Nephron progenitor cell (in vitro differentiated cells): ENCODE measurements at places on chromosomes 7 and 10.

DNA sequence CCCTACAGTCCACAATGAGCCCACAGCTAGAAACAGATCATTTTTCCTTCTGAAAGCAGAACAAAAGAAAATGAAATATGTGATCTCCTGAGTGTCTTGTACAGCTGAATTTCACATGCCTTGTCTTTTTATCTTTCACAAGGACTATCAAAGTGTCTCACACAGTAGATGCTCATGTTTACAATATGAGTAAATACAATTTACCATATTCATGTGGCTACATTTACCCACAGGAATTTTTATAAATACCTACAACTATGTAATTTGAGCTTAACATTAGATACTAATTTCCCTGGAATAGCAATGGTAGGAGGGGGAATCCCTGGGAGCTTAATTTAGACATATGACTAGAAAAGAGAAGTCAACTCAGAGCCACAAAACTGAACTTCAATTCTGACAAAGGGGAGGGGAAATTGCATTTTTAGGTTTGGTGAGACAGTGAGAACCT lies 186.2 kb downstream of the MACC1 start:
- no peak for DNase-seq

DNA sequence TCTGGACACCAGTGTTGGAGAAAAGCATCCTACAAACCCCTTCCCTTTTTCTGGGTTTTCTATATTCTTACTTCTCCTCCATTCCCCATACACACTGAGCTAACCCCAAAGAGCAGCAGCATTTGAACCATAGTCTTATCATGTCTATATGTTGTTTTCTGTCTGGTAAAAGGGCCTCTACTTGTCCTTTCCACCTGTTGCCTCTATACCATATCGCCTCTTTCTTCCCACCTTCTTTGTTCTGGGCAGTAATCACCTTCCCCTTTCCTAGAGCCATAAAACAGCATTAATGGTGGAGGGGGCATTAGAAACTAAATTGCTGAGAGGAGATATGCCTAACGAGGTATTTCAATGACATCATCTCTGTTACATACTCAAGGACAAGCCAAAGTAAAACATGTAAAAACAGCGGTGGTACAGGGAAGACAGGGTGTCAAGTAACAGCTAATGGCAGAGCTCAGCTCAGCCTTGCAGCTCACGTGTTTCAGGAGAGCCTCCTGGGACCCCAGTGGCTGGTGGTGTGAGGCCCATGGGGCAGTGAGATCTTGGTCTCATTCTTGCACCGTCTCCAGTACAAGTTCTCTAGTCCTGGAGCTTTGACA lies 20.6 kb downstream of the NPY start:
- DNase-seq: peak; percentile 20

DNA sequence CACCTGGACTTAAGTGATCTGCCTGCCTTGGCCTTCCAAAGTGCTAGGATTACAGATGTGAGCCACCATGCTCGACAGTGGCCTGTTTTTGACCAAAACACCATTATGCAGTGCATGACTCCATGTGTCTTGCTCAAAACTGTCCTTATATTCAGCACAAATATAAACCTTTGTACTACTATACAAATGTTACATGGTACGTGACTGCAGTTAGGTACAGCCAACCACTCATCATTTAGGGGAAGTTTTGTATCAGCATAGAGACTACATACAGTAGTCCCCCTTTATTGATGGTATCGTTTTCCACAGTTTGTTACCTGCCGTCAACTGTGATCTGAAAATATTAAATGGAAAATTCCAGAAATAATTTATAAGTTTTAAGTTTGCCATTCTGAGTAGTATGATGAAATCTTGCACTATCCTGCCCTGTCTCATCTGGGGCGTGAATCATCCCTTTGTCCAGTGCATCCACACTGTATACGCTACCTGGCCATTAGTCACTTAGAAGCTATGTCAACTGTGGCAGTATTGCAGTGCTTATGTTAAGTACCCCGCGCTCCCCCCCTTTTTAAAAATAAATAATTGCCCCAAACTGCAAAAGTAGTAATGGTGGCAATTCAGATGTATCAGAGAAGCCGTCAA lies 23.3 kb upstream of the ZNF282 start:
- DNase-seq: no peak

- DNase-seq: no peak
Measured at GRCh38 chr7:103373866-103374643, 26.6 kb downstream of the PSMC2 start.

DNA sequence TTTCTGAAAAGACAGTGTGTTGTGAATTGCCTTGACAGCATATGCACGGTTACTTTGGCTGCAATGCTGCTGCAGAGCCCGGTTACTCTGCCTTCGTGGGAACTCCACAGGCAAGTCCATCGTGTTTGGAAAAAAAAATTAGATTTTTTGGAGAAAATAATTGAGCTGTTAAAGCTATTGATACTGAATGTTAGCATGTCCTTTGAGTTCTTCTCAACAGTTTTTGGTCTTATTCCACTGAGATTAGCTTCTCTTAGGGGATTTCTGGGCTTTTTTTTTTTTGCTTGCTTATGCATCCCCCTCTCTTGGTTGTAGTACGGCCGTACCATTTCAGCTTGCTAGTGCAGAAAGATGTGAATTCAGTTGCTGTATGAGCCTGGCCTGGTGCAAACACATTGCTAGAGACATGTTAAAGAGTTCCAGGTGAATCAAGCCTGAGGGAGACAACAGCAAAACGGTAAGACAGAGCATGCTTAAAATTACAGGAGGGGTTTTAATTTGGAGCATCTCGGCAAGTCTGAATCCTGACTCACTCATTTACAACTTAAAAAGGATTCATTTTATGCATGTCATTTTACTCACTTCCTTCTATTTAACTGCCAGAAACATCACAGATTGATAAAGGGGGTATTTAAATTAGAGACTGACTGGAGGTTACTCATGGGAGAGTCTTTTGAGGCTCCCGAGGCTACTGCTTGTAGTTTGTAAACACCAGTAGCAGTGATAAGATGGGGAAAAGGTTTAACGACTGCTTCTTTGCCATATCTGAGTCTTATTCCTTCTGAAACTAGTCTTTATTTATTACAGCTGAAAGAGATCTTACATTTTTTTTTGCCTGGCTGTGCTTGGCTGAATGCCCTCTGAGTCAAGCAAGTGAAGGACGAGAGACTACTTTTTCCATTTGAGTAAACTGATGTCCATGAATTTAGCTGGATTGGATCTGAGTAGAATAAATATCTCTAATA lies 113.7 kb downstream of the CDK14 start:
- no peak for DNase-seq
